ENCODE measurements at places on chromosomes 2 and 18.

DNA sequence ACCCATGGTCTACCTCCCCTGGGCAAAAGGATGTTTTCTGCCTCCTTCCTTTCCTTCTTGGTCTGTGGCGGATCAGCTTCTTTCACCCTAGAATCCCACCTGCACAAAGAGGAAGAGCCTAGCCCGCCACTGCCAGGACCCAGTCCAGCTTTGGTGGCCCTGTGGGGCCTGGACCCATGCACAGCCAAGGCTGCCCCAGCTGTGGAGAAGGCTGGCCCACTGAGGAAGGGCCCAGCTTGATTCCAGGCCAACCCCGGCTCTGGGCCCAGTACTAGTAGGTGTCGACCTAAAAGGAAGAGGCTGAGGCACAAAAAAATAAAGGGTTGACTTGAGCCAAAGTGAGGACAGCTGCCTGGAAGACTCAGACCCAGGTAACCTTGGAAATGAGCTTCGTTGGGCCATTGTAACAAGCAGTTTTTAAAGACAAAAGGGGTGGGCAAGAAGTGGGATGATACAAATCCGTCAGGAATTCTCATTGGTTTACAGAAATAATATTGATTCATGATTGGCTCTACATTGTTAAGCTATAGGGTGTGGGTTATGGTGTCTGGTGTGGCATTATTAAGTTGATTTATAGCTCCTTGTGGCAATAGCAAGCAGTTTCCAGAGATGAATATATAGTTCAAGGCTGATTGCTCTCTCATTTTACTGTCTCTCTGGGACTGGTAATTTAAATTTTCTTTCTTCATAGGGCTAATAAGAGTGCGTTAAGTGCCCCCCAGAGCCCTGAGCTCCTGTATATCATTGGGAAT lies 29.8 kb upstream of the MAL start:
- DNase-seq, result no peak

DNA sequence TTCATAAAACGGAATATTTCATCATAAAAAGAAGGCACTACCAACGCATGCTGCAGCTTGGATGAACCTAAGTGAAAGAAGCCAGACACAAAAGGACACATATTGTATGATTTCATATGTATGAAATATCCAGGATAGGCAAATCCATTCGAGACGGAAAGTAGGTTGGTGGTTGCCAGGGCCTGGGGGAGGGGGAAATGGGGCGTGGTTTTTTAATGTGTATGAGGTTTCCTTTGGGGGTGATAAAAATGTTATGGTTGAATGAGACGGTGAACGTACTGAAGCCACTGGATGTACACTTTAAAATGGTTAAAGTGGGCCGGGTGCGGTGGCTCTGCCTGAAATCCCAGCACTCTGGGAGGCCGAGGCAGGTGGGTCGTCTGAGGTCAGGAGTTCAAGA lies 20.0 kb upstream of the SPATA3 start:
- DNase-seq, result no peak

DNA sequence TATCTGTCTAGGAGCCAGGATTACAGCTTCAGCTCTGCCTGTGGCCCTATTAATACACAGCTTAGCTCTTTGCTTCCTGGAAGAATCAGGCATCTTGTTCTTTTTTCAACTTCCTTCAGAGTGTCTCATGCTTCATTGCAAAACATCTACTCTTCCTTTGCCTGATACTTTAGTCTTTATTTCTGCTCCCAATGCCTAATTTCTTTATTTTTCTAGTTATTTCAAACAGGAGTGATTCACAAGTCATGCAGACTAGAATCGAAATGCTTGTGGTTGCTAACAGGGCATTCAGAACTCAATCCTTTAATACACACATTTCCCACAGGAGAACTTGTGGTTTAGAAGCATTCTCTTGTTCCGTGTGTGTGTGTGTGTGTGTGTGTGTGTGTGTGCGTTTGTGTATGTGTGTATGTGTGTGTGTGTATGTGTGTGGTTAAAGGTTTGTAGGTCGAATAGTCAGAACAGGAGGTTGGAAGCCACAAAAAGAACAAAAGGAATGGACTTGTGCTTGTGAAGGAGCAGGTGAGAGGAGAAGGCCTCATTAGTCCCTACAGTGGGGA lies 28.3 kb upstream of the INSIG2 start:
- DNase-seq, result no peak

DNA sequence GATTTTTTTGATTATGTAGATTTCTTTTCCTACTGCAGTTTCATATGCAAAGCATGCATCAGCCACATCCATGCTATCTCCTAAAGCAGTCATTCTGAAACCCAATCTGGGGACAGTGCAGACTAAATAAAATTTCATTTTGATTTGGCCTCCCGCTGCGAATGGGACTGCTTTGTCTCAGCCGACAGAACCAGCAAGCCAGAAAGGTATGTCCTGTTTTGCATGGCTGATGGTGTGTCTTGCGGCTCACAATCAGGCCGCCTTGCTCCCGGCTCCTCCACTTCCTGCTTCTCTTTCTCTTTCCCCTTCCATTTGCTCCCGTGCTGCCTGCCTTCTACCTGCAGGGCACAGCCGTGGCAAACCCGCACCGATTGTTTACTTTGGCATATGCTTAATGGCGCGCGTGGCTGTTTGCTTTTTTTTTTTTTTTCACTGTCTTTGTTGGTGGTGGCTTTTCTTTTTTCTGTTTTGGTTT lies 419.6 kb upstream of the POU3F3 start:
- DNase-seq, result peak; percentile 37

- DNase-seq, result no peak
These were observed 21.1 kb downstream of the INPP5D start for GRCh38 chr2:233081232-233081730.

- no peak for DNase-seq
These were observed 198.9 kb upstream of the NABP1 start for GRCh38 chr2:191478799-191479679.

- no peak for DNase-seq
These were observed 153.5 kb downstream of the ARHGAP15 start for GRCh38 chr2:143282684-143283083.

DNA sequence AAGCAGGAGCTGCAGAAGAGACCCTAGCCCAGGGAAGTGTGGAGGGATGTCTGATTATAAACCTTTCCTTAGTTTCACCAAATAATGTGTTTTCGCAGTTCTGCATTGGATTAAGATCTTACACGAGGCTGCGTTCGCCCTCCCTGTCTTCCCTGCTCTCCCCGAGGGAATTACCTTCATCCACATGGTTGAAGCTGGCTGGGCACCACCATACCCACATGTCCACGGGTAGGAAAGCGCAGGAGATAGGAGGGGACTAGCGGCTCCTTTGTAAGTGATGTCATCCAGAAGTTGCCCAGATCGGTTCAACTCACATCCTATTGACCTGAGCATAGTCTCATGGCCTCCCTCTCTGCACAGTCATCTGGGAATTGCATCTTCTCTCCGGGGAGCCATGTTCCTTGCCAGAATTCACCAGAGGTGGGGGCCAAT lies 1.1 kb downstream of the TTL start:
- DNase-seq, result no peak

DNA sequence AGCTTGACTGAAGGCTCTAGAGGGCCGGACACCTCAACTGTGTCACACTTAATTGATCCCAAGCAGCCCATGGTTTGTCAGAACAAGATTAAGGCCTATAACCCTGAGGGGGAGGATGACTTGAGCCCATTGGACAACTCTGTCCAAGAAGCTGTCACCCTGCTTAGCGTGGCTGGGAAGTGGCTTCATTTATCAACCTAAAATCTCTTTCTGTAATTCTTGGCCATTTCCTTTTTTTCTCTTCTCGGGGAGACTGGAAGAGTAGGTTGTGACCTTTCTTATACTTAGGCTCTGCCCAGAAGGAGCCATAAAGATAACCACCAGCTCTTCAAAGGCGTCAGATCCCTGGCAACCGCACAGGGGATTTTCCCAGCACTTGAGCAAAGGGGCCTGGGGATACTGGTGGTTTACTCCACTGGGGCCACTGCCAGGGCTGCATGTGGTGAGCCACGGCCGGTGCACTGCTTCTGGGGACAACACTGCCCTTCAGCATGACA lies 265.5 kb downstream of the CYRIA start:
- DNase-seq, result no peak

DNA sequence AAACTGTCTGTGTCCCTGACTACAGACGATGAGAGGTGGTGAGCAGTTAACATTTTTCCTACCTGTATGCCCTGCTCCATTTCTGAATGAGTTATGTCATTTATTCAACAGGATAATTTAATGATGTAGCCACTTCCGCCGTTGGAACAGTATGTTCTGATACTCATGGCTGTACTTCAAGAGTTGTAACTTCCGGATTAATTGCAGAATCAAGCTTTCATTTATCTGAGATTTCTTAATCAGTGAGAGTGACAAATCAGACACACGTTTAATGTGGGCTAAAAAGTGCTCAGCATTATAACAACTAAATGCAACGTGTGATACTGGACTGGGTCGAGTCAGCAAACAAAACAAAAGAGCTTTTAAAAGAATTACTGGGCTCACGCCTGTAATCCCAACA lies 107.7 kb downstream of the KCTD1 start:
- DNase-seq, result no peak

GRCh38 chr2:108806371-108807113 lies 20.0 kb downstream of the CCDC138 start:
- DNase-seq, result no peak

DNA sequence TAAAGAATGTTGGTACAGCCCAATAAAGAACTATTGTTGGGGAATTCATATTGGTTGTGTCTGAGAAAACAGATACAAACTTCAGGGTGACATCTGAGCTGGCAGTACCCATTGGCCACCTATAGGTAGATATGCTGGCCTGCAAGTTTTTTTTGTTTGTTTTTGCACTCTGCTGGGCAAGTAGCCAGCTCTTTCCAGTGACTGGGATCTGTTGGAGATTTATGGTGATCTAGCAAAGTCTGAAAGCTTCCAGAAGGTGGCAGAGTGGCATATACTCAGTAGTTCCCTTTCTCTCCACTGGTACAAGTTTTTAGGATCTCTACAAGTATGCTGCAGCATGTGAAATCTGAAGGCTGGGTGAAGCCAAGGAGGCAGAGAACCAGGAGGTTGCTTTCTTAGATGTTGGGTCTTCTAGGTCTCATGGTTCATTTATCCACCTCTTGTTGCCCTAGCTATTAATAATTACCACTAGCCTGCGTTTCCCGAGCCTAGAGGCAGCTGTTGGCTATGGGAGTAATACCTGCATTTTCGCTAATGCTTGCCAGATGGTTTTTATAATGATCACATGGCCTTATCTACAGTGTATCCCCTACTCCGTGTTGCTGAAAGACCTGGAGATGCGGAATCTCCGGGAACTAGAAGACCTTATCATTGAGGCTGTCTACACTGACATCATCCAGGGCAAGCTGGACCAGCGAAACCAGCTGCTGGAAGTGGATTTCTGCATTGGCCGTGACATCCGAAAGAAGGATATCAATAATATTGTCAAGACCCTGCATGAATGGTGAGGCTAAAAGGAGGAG lies 9.5 kb downstream of the COPS7B start:
- DNase-seq, result no peak

GRCh38 chr2:24743924-24744323 lies 49.3 kb downstream of the PTRHD1 start:
- no peak for DNase-seq

GRCh38 chr2:158381205-158381604 lies 75.3 kb downstream of the CCDC148 start:
- DNase-seq, result no peak

Data from hippocampal formation (tissue), 2 donors.